HTR-8/SVneo (cell line): ENCODE measurements at places on chromosomes 5 and 9.
A peak's percentile ranks its signal among the peaks of the same experiment; 100 is the strongest.

GRCh38 chr5:42581845-42582244, 158.6 kb downstream of the GHR start:
- DNase-seq: no peak

- DNase-seq: no peak
Measured at GRCh38 chr9:25584611-25585010, 93.6 kb downstream of the TUSC1 start.

- peak; percentile 8 for DNase-seq
Measured at GRCh38 chr9:108184941-108185340, 670.8 kb downstream of the ACTL7B start.

GRCh38 chr5:39775086-39775796, 350.5 kb upstream of the DAB2 start:
- peak; percentile 48 for DNase-seq

- peak; percentile 5 for DNase-seq
Measured at GRCh38 chr5:78162253-78162862, 132.1 kb downstream of the AP3B1 start.

- no peak for DNase-seq
Measured at GRCh38 chr5:150454492-150455229, 5.1 kb upstream of the RPS14 start.

DNA sequence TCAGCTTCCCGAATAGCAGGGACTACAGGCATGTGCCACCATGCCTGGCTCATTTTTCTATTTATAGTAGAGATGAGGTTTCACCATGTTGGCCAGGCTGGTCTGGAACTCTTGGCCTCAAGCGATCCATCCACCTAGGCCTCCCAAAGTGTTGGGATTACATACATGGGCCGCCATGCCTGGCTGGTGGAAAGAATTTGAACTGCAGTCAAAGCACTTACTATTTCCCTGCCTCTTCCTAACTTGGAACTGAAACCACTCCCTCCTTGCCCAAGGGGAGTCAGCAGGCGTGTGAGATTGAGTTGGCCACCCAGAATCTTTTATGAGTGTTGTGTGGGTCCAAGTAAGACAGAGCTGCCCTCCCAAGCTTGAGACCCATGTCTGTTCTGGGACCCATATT, 86.1 kb upstream of the PTPN3 start:
- DNase-seq: no peak

GRCh38 chr9:119544492-119544891, 175.3 kb upstream of the BRINP1 start:
- no peak for DNase-seq

DNA sequence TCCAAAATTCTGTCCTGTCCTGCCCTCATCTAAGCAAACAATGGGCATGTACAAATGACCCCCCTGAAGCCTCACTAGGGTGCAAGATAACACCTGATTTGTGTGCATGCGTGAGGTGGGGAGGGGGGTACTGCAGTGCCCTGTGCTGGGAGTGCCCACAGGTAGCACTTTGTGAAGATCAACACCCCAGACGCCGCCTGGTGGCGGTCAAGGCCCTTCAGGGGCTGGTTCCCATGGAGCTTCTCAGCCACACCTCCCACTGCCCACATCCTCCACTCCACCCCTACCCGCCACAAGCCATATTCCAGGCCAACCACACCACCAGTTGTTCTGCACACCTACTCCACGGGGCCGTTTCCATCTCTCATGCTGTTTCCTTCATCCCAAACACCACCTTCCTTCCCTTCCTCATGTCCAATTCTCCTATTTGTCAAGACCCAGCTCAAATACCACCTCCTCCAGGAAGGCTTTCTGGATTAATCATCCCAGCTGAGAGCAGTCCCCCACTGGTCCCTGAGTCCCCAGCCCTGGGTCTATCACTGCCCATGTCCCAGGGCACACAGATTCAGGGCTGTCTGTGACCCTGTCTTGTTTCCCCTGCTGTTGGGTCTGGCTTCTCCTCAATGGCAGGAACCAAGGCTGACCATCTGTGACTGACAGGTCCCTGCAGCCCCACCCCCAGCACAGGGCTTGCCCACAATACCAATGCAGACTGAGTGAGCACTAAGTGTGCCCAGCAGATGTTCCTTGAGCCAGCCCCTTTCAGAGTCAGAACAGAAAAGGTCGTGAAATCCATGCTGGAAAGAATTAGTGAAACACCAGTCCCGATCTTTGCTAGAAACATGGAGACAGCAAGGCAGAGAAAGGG, 178.4 kb downstream of the PAX5 start:
- DNase-seq: peak; percentile 32

GRCh38 chr5:142540922-142541422, 144.9 kb downstream of the FGF1 start:
- DNase-seq: no peak

GRCh38 chr5:171420431-171421241, 1.2 kb downstream of the FGF18 start:
- DNase-seq: no peak

GRCh38 chr9:96874947-96875460, 20.7 kb upstream of the ZNF782 start:
- DNase-seq: no peak

DNA sequence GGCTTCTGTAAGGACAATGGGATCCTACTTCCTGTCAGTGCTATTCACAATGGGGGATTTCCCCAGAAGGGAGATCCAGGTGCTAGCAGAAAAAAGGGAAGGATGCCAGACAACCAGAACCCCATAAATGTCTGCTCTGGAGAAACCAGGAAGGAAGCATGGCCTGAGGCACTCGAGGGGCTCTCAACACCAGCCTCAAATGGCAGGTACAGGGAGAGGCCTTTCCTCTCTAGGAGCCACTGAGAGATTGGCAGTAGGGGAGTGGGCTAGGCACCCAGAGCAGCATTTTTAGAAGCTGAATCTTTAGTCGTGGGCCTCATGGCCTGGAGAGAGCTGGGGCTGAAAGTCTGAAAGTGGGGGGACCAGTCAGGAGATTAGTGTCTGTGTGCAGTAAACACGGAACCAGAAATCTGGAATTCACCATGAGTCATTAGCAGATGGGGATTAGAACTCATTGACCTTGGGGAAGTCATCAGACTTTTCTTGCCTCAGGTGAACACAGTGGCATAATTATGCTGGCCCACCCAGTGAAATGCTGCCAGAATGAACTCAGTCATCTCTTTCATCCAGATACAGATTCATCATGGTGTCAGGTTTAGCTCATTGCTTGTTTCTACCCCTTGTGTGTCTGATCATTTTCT, 28.3 kb downstream of the ARHGEF28 start:
- DNase-seq: no peak

DNA sequence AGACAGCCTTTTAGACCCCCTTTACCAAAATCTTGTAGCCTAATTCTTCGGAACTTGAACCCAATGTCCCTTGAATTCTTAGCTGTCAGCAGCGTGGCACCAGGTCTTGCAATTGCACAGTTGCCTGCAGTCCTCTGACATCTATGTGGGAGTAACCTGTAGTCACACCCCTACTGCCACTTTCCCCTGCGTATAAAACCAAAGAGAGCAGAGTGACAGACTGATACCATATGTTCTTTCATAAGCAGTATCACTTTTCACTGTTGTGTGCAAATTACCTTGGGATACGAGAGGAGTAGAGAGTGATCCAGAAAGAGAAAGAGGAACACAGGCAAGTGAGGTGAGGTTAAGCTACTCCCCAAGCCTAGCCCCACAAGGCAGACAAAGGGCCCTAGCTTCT, 364.3 kb upstream of the ADAMTSL1 start:
- DNase-seq: no peak

DNA sequence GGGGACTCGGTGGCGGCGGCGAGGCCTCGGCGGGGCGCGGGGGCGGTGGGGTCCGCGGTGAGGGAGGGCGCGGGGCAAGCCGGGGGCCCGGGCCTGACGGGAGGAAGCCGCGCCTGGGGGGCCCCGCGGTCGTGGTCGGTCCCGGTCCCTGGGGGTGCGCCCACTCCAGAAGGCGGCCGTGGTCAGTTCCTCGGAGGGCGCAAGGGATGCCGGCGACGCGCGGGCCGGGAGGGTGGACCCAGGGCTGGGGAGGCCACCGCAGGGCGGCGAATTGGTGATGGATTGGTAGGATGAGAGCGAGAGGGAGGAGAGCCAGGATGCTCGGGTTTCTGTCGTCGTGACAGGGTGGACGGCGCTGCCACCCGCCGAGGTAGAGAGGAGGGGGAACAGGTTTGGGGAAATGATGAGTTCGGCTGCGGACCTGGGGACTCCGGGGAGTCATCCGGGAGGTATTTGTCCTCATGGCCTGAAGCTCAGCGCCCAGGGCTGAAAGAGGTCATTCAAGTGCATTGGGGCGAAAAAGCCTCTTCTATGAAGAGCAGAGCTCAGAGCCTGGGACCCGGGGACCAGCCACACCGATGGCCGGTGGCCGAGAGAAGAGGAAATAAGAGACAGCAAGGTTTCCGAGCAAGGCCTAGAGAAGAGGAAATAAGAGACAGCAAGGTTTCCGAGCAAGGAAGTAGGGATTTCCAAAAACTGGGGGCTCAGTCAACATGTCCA, 557 bp downstream of the GNG10 start:
- peak; percentile 38 for DNase-seq

DNA sequence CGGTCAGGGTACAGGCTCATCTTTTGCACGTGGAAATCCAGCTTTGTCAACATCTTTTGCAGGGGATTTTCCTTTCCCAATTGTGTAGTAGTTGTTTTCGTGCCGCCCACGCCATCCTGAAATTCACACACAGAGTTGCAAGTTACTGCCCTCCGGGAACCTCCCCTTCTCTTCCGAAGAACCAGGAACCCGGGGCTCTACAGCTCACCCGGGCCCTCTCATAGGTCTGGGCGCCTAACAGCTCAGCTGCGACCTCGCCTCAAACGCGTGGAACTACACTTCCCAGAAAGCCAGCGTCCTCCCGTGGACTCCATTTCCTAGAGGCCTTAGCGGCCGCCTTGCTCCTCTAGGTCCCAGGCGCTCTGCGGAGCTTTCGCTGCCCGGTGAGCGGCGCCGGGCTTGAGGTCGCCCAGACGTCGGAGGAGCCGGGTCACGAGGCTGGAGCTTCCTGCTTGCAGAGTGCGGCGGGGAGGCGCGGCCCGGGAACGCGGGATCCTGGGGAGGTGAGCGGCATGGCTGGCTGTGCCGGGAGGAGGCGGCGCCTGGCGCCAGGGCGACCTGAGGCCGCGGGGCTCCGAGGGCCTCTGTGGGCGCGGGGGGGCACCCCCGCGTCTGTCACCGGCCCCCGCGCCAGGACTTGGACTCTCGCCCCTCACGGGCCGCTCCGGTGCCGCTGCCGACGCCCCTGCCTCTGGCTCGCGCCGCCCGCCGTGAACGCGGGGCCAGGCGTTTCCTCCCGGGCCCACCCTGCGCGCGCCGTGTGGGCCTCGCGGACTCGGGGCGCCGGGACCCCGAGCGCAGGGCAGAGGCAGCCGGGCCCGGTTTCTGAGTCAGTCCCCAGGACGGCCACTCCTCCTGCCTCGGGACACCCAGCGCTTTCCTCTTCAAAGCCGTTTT, at the start of gene ZNF354B:
TSS of gene ZNF354B (plus strand) at position 329 of the 897 bp plus-strand sequence. CDS start 1,095 bp downstream, outside the sequence.
- DNase-seq: peak; percentile 93

GRCh38 chr9:33256236-33256635, 8.3 kb downstream of the BAG1 start:
- no peak for DNase-seq

DNA sequence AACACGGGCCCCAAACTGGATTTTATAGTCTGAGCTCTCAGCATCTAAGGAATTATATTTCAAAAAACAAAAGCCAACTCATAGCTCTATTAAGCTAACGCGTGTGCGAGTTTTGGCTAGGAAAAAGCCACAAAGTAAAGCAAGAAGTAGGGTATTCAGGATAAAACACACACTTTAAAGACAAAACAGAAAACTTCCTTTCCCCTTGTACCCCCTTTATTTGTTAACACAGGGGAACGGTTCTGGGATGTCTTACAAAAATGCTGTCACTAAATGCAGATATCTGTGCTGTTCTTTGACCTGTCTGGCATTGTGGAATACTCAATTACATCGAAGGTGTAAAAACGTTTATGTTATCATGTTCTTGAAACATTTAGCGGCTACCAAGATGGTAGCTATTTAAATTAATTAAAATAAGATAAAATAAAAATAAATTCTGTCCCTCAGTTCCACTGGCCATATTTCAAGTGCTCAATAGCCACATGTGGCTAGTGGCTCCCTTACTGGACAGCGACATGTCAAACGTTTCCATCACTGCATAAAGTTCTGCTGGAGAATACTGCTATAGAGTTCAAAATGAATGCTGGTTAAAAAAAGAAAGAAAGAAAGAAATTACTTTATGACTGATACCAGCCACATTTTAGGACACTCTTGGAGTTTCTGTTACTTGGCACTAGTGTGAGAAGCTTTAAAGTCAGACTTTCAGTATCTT, 7.2 kb upstream of the MEF2C start:
- DNase-seq: no peak

GRCh38 chr9:108100571-108100970, 611.0 kb upstream of the KLF4 start:
- DNase-seq: no peak

GRCh38 chr5:40399349-40399748, 280.4 kb upstream of the PTGER4 start:
- DNase-seq: no peak

DNA sequence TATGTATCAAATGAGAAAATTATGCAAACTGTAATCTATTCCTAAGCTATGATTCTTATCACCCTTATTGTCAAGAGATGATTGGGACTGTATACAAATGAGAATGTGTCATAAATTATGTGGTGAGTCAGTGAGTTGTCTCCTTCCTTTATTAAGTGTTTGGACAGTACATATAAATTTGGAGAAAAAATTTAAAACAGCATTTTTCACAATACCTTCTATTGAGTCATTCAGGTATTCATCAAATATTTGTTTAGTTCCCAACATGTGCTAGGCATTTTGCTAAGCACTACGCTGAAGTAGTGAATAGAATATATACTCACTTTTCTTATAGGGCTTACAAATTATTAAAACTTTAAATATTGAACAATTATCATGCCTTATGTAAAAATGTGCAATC, 36.3 kb upstream of the PTPRD start:
- DNase-seq: no peak

- DNase-seq: peak; percentile 46
Measured at GRCh38 chr5:142325725-142326479, 1.1 kb upstream of the SPRY4 start.

GRCh38 chr5:128353441-128354107, 184.5 kb downstream of the FBN2 start:
- DNase-seq: no peak

GRCh38 chr5:149474198-149474597, 77.0 kb downstream of the CSNK1A1 start:
- no peak for DNase-seq

- no peak for DNase-seq
Measured at GRCh38 chr5:94632024-94632423, 13.6 kb downstream of the SLF1 start.

- no peak for DNase-seq
Measured at GRCh38 chr5:9148242-9148641, 397.6 kb downstream of the SEMA5A start.
